Right atrium auricular region (tissue), 2 donors: ENCODE measurements at places on chromosomes 6 and 20. TPM values are rescaled to one million over a fixed set of nuclear protein-coding genes. Genes with fewer than 3 reads are reported as not detected.

Gene OPRL1
- 0.75 TPM for total RNA-seq

Gene PKHD1
- total RNA-seq: not detected

Gene FRMD1
- total RNA-seq: not detected

Gene MUC22
- total RNA-seq: not detected

Gene PNRC1
- total RNA-seq: 180 TPM

Gene CLPSL1
- total RNA-seq: not detected

Gene SDCBP2
- 3.9 TPM for total RNA-seq
